Brain (organoid and tissue), 16 donors: ENCODE measurements at places on chromosomes 2 and 18. TPM values are rescaled to one million over a fixed set of nuclear protein-coding genes. Genes with fewer than 3 reads are reported as not detected.
A peak's percentile ranks its signal among the peaks of the same experiment; 100 is the strongest.

DNA sequence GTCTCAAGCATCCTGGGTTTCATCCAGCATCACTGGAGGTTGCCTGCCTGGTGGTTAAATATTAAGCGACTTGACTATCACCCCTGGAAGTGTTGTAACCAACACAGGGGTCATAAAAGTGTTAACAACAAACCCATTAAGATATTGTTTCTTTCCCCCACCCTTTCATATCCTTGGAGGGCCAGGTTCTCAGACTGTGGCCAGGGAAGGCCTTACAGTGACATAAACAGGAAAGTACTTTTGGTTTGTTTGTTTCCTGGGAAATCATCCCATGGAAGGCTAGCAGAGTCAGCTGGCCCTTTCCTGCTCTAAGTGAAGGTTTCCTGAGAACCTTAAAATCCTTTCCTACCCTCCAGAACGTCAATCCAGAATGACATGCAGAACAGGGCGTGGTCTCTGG is 160.9 kb downstream of the CLIP4 start:
- DNase-seq: no peak

DNA sequence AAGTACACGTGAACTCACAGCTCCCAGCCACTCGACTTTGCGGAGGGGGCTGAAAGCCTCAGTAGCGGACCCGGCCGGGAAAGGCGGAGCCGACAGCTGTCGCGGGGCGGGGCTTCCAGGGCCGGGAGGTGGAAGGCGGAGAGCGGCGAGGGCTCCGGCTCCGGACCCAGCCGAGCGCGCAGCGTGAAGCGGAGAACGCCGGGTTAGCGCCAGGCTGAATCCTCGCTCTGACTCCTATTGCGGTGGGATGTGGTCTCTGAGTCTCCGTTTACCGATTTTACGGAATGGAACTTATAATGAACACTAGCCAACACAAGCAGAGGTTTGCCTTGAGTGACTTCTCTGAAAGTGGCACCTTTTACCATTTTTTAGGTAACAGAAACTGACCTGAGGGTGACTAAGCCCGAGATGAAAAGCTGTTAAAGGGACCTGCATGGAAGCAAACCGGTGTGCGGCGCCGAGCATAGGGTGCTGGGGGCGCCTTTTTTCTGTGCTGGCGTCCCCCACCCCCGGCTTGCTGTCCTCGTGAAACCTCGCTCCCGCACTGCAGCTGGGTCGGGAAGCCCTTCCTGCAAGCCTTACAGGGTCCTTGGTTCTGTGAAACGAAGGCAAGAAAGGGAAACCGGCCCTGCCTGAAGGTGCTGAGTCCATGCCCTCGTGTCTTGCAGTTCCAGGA is 72.9 kb downstream of the EN1 start:
- peak; percentile 31 for DNase-seq

GRCh38 chr18:51162617-51163016 is 34.9 kb downstream of the MEX3C start:
- no peak for DNase-seq

DNA sequence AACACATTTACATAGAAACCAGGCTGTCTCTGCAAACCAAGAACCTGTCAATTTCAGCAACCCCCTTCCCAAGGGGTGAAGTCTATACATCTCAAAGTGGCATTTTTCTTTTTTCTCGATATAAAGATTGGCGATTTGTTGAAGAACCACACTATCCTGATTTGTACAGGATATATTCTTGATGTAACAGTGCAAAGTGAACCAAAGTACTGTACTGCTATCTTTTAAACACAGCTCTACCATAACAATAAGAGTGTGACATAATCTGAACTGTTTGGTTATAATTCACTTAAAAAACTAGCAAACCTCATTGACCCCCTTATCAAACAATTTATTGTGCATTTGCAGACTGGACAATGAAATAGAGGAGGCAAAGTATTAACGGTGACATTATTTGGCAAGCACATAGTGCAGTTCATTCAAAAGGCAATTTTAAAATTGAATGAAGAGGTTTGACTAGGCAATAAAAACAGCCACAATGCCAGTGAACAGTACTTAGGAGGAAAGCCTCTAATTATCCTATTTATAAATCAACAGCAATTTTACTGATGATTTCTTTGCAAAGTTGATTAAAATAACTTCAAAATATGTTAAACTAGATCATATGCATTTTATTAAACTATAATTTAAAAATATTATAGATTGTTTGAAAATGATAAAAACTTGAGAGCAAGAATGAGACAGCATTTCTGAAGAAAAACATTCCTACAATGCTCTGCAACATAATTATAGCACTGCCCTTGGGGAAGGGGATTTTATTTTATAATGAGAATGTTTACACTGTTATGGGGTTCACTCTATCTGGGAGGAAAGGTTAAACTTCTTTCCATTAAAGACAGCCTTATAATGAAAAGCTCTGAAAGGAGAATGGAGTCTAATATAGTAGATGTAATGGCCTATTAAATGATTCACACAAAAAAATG is 440.9 kb downstream of the ZEB2 start:
- DNase-seq: no peak

GRCh38 chr2:144454466-144455287 is 65.2 kb downstream of the ZEB2 start:
- DNase-seq: peak; percentile 61

DNA sequence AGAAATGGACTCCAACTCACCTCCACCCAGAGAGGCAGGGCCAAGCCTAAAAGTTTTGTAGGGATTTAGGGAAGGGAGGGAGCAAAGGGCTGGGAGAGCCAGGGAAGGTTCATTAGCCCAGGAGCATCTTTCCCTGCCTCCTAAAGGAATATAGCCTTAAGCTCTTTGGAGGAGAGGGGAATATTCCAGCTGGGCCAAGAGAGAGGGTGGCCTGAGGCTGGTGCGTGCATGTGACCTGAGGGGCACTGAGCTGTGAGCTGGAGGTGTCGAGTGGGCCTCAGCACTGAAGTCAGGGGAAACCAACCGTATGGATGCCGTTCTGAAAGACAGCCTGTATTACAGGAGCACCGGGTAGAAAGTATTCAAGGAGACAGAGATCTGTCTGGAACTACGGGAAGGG is 112.6 kb downstream of the KLHL29 start:
- no peak for DNase-seq

DNA sequence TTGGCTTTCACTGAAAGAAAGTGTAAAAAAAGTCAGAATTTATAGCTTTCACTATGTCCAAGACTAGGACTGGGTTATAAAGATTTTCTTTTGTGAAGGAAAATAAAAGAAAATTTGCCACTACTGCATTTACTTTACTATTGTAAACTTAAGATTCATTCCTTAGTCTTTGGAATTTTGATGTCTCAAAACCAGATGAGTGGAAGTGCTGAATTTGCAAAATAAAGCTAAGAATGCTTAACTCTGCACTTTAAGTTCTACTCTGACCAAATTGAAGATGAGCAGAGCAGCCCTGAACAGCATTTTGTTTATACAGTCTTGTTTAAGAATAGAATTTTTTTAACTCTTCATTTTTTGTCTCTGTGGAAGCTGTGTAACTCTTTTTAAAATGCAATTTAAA is 102.4 kb downstream of the ICA1L start:
- DNase-seq: no peak

DNA sequence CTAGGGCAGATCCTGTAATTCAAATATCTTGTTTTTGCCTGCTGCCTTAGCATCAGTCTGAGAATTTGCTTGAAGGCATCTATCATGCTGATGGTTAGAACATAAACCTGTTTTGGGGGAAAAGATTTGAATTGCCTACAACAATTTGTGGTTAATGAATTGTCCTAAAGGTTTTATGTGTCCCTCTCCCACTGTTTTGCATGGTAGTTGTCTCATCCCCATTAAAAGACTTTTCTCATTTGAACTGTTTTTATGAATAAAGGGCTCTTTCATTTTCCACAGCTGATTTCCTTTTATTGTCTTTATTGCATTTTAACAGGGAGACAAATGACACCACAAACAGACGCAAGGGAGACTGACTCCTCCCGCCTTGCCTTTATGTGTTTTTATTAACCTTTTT is 275.6 kb downstream of the PIK3C3 start:
- no peak for DNase-seq

- DNase-seq: no peak
Observed at GRCh38 chr18:1232867-1233266, 328.2 kb downstream of the ADCYAP1 start.

- DNase-seq: peak; percentile 8
Observed at GRCh38 chr2:172442072-172442895, 14.9 kb downstream of the ITGA6 start.

DNA sequence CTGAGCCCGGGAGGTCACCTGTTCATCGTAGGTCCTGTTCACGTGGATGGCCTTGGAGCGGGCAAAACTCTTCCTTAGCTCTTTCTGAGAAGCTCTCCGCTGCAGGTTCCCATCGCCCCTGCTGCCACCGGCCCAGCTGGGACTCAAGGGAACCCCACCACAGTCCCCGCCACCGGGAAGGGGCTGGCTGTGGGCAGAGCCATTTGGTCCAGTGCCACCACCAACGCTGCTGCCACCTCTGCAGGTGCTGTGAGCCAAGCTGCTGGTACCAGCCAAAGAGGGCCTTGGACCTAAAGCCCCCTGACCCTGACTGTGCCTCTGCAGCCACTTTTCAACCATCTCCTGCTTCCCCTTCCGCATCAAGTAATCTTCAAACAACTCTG is 586 bp downstream of the PDE11A start:
- no peak for DNase-seq

DNA sequence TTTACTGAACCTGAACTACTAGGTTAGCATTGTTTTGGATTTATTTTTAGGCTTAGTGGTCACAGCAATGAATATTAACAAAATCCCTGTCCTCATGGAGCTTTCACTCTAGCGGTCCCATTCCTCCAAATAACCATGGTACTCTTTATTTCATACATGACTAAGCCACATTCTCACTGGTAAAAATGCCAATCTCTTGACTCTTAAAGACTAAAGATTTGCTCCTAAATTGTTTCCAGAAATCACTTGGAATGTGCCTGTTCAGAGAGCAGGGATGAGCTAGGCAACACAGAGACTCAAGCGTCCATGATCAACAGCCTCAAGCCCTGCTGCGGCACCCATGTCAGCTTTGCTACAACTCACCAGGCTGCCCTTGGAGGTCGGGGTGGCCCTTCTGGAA is 13.5 kb downstream of the LMAN1 start:
- no peak for DNase-seq

DNA sequence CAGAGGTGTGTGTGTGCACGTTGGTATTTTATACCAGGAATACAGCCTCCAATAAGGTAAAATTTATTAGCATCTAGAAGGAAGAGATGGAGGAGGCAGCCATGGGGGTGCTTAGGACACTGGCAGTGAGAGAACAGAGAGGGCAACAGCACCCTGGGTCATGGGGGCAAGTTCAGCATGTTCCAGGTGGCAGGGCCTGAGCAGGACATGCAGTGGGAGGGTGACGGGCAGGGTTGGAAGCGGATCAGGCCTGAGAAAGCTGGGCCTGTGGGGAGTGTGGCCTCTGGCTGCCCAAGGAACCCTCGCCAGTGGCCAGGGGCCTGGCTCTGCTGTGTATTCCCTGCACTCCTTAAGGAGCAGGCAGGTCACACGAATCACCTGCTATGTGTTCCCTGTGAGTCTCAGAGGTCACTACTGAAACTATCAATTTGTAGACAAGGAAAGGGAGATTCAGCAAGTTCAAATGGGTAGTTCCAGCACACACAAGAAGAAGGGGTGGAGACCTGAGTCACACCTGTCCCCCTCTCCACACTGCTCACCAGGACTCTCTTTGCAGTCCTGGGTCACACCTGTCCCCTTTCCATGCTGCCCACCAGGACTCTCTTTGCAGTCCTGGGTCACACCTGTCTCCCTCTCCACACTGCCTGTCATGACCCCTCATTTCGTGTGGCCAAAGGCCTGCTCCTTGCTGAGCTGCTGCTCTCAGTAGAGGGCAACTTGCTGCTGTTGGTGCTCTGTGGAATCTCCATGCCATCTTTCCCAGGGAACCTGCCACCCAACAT is 463.9 kb upstream of the HS6ST1 start:
- no peak for DNase-seq

- DNase-seq: no peak
Observed at GRCh38 chr18:26992926-26993325, 127.4 kb upstream of the AQP4 start.

GRCh38 chr2:23418461-23418911 is 33.5 kb downstream of the KLHL29 start:
- no peak for DNase-seq

GRCh38 chr2:138421315-138421970 is 80.1 kb upstream of the SPOPL start:
- DNase-seq: no peak

GRCh38 chr2:113972766-113973165 is 82.9 kb downstream of the ACTR3 start:
- no peak for DNase-seq

DNA sequence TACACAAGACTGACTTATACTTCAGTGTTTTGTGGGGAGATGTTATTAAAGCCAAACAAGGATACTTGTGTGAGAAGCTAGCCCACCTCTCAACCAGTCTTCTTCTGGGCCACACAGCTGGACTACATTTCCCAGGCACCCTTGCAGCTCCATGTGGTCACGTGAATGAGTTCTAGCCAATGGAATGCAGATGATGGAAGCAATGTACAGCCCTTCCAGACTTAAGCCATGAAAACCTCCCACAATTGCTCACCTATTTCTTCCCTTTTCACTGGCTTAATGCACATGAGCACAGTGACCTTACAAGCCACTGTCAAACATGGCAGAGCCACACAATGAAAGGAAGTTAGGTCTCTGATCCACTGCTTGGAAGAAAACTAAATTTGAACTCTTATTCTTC is 20.4 kb upstream of the FEZ2 start:
- DNase-seq: peak; percentile 75

- no peak for DNase-seq
Observed at GRCh38 chr2:88053934-88054781, 1.4 kb downstream of the KRCC1 start.

DNA sequence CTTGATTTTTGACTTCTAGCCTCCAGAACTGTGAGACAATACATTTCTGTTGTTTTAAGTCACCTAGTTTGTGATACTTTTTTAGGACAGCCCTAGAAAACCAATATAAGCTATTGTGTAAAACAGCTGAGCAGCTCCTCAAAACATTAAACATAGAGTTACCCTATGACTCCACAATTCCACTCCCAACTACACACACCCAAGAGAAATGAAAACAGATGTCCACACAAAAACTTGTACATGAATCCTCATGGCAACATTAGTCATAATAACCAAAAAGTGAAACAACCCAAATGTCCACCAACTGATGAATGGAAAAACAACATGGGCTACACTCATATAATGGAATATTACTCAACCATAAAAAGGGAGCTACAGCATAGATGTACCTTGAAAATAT is 32.6 kb downstream of the TNS1 start:
- no peak for DNase-seq

- no peak for DNase-seq
Observed at GRCh38 chr2:205013586-205013985, 468.3 kb downstream of the PARD3B start.

DNA sequence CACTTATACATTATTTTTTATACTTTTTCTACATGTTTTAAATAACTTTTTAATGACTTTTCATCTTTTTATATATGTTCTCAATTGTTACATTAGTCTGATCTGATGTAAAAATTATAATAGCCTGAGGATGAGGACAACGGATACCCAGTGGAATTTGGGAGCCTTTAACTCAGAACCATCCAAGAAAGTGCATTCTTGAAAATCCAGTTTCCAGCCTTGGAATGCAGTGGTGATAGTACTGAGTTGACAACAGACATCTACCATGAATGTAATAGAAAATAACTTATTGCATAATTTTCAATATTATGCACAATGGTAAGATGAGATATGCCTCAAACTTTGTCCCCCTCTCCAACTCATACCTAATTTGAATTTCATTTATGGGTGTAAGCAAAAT is 120.7 kb upstream of the ZC3H15 start:
- no peak for DNase-seq

DPYSL5 gene
- 309 TPM for polyA plus RNA-seq

B3GNT7 gene
- polyA plus RNA-seq: 3.4 TPM

MAL gene
- 206 TPM for polyA plus RNA-seq

MRO gene
- 7.2 TPM for polyA plus RNA-seq

TMEM247 gene
- not detected for polyA plus RNA-seq

RALB gene
- polyA plus RNA-seq: 34.2 TPM

DCDC2C gene
- polyA plus RNA-seq: not detected
